ENCODE measurements at places on chromosomes 2 and 18.
A peak's percentile ranks its signal among the peaks of the same experiment; 100 is the strongest.

- no peaks in the 10 kb centered on the region for H3K4me1 ChIP-seq
- H3K27ac ChIP-seq = no peak overlapping the region
- DNase-seq = no peak
- H3K4me3 ChIP-seq = no peak overlapping the region
- no peaks in the 10 kb centered on the region for H3K27me3 ChIP-seq
Measured at GRCh38 chr2:229852565-229852964, 69.2 kb downstream of the TRIP12 start.

- no peaks in the 10 kb centered on the region for H3K27me3 ChIP-seq
- H3K36me3 ChIP-seq = no peaks in the 10 kb centered on the region
- DNase-seq = no peak
- H3K4me1 ChIP-seq = peaks cover 49% of the 10 kb centered on the region
- no peak overlapping the region for H3K27ac ChIP-seq
- no peak overlapping the region for H3K4me3 ChIP-seq
Measured at GRCh38 chr2:200383380-200384110, 77.1 kb downstream of the SPATS2L start.

- no peaks in the 10 kb centered on the region for H3K36me3 ChIP-seq
- no peak overlapping the region for H3K4me3 ChIP-seq
- no peak for DNase-seq
- no peaks in the 10 kb centered on the region for H3K27me3 ChIP-seq
Measured at GRCh38 chr2:104444392-104444791, 409.5 kb upstream of the POU3F3 start.

- DNase-seq = peak; percentile 39
- H3K27me3 ChIP-seq = peaks cover 64% of the 10 kb centered on the region
- peaks cover 16% of the 10 kb centered on the region for H3K4me1 ChIP-seq
- H3K4me3 ChIP-seq = no peak overlapping the region
- H3K36me3 ChIP-seq = no peaks in the 10 kb centered on the region
- no peak overlapping the region for H3K27ac ChIP-seq
Measured at GRCh38 chr2:20565623-20566236, 85.2 kb downstream of the HS1BP3 start.

- no peak overlapping the region for H3K4me3 ChIP-seq
- H3K36me3 ChIP-seq = no peaks in the 10 kb centered on the region
- no peaks in the 10 kb centered on the region for H3K27me3 ChIP-seq
- H3K27ac ChIP-seq = no peak overlapping the region
- no peak for DNase-seq
- peaks cover 8% of the 10 kb centered on the region for H3K4me1 ChIP-seq
Measured at GRCh38 chr2:111045771-111046444, 74.8 kb upstream of the BCL2L11 start.
